Activated gamma-delta T cell treated with anti-CD3 and anti-CD28 coated beads, Interleukin-2, amount 50 U/mL, for 16 hours (primary cell): ENCODE measurements at places on chromosomes 3 and 15.
A peak's percentile ranks its signal among the peaks of the same experiment; 100 is the strongest.

- DNase-seq, result no peak
These were observed 114.7 kb upstream of the GAP43 start for GRCh38 chr3:115508562-115508961.

DNA sequence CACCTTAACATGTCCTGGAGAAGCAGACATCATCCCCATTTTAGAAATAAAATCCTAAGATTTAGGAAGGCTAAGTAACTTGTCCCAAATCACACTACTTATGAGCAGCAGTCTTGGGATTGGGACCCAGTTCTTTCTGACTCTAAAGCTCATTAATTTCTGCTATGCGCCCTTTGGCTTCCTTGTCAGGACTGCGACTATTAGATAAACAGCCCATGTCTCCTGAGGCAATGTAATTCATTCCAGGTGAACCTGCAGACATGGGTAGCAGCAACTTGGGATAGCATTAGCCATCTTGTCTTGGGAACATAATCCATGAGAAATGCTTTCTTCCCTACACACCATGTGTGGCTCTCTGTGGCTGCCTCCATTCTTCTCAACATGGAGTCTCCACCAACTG, 32.3 kb upstream of the FBN1 start:
- no peak for DNase-seq

DNA sequence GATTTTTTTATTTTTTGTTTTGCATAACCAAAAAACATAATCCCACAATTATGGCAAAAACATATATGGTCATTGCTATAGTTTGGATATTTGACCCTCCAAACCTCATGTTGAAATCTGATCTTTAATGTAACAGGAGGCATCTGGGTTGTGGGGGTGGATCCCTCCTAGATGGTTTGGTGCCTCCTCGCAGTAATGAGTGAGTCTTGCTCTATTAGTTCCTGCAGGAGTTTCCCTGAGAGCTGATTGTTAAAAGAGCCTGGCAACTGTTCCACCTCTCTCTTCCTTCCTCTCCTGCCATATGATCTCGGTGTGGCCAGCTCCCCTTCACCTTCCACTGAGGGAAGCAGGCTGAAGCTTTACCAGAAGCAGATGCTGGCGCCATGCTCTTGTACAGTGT, 33.2 kb upstream of the TRIM59 start:
- DNase-seq, result no peak

DNA sequence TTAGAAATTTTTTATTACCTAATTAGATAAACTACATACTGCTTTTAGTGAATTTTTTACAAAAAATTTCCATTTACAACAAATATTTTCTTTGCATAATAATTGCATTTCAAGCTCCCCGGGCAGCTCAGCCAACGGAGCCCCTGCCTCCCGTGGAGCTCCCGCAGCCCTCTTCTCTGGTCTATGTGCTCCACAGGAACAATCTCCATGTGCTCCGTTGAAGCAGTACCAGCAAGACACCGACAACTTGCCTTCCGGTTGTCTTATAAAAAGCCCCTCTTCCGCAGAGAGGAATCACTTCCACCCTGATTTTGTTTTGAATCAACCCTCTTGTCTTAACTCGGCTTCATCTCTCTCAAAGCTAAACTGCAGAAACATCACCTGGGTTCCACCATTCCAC, 46.9 kb upstream of the CHD2 start:
- DNase-seq, result no peak

GRCh38 chr3:112351823-112352222, 18.9 kb downstream of the CD200 start:
- DNase-seq, result no peak

DNA sequence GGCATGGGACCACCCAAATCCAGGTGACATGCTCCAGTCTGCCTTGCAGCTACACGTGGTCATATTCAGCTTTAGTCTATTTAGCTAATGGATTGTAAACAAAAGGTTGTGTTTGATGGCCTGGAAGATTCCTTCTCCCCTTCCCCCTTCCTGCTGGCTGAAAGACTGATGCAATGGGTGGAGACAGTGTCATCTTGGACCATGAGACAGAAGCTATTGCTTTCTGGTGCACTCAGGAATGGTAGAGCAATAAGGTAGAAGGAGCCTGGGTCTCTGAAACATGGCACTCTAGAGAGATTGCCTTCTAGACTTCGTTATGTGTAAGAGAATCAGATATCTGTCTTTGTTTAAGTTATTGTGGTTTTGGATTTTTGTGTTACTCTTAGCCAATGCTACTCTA, 25.7 kb upstream of the PTX3 start:
- no peak for DNase-seq

GRCh38 chr3:62375655-62376453, 2.5 kb upstream of the FEZF2 start:
- no peak for DNase-seq

DNA sequence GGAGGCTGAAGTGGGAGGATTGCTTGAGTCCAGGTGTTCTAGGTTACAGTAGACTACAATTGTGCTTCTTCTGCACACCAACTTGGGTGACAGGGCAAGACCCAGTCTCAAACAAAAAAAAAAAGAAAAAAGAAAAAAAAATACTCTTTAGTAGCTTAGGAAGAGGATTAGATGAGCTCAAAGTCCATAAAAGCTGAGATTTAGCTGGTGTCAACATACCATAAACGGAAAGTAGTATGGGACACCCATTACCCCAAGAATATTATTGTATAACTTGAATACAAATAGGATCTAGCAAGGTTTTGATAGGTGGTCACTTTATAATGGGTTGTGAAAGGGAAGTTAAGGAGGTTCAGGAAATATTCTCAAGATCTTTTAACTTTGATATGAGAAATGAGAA, 38.0 kb upstream of the ULK4 start:
- DNase-seq, result no peak

GRCh38 chr15:69493406-69493805, 40.8 kb downstream of the RPLP1 start:
- DNase-seq, result no peak

- no peak for DNase-seq
These were observed 18.0 kb upstream of the DNAJC13 start for GRCh38 chr3:132399054-132399929.

DNA sequence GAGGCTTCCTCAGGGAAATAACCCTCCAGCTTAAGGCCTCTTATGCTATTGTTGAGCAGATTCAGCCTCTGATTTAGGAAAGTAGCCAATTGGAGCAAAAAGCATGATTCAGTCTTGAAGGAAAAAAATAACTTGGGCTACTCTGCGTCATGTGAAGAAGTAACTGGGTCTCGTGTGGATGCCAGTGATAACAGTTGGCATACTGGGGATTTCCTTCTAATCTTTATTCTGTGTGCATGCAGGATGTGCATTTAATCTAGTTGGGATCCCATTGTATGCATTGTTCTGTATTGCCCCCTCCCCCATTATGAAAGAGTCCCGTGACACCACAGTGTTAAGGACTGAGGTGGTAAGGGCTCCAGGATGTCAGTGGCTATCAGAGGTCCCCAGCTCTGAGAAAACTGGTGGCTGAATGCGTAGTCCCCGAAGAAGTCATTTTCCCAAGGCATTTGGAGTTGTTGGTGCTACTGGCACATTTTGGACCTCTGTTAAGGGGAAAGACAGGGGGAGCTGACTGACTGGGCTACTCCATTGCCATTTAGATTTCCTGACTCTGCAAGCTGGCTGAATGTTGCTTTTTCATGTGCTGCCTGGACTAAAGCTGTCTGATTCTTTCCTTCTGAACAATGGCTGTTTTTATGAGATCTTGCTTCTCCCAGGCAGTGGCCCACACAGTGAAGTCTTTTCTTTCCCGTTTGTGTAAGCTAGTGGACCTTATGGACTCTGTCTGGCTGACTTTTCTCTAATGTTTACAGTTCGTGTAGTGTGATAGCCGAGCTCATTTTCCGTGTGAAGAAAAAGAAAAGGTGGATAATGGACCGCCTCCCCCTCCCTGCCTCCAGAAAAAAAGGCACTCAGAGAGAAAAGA, 38.4 kb upstream of the TRAK1 start:
- no peak for DNase-seq

GRCh38 chr3:15314276-15314675, 18.1 kb downstream of the SH3BP5 start:
- no peak for DNase-seq

- DNase-seq, result no peak
These were observed 102.7 kb downstream of the ATP1B3 start for GRCh38 chr3:141979050-141979671.

DNA sequence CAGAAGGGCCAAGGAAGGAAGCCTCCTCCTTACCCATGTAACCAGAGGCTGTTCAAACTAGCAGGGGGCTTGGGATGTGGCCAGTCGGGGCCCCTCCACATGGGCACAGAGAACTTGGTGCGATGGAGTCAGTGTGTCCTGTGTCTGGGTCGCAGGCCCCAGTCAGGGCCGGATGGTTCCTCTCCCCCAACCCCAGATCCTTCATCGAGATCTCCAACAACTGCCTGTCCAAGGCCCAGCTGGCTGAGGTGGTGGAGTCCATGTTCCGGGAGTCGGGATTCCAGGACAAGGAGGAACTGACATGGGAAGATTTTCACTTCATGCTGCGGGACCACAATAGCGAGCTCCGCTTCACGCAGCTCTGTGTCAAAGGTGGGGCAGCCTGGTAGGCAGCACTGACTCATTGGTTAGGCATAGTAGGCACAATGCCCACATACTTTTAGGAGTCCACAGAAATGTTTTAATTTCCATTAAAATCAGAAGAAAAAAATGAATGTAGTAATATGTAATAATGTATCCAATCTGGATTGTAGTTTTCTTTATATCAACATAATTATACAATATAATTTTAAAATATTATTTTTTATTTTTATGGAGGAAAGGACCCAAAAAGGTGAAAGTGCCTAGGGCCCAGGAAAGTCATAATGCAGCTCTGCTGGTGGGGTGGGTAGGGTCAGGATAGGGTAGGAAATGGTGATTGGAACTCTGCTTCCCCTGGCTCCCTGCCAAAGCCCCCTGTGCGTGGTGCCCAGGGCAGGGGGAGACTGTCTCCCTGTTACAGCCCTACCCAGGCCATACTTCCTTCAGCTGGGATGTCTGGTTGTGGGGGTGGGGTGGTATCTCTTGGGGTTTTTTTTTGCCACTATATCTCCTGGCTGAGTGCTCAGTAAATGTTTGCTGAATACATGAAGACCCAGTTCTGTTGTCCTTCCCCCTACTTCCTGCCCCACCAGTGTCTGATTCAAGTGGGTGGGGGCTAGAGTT, 18.6 kb downstream of the DUOX1 start:
- no peak for DNase-seq

GRCh38 chr3:13540297-13540995, 8.5 kb upstream of the FBLN2 start:
- DNase-seq, result no peak

DNA sequence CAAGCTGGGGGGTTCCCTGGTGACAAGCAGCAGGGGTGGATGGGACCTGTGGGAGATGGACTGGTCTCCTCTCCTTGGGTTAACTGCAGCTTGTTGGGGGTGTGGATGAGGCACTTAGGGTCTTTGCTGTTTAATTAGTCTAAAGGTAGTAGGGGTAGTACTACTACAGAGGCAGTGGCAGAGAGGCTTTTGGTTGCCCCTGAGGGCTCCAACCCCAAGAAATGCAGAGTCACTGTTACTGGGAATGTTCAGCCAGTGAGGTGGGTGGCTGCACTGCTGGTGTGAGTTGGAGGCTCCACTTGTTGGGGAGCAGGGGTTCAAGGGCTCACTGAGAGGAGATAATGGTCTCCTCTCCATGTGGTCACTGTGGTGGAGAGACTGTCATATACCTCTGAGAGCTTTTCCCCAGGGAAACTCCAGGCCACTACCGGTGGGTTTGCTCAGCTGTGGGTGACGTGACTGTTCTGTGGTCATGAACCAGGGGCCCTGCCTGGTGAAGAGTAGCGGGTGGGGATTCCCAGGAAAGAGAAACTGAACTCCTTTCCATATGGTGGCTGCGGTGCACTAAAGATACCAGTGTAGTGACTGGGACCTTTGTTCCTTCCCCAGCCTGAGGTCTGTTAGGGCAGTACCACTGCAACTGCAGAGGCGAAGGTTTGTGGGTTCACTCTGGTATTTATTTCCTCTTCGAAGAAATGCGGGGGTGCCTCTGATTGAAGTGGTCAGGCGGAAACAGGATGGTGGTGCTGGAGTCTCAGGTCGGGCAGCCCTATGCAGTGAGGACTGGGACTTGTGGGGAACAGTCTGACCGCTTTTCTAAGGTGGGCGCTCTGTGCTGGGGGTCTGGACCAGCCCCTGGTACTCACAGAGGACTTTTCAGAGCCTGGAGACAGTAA, 68.9 kb upstream of the TNFSF10 start:
- peak; percentile 65 for DNase-seq

DNA sequence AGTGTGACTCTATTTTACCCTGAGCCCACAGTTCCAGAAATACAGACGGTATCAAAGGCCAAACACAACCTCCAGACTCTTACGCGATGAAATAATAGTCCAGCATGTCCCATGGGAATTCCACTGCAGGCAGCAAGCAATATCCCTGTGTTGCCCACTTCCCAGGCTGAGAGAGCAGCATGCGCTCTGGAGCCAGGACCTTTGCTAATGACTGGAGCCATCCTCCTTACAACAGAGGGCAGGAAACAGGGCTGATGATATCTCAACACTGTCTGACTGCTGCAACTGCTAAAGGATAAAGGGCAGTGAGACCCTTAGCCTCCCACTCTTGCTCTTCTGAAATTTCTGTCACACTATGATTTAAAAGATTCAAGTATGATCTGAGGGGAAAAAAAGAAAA, 34.8 kb downstream of the MCF2L2 start:
- DNase-seq, result no peak

GRCh38 chr3:193928354-193929209, 207.4 kb upstream of the HES1 start:
- DNase-seq, result no peak

DNA sequence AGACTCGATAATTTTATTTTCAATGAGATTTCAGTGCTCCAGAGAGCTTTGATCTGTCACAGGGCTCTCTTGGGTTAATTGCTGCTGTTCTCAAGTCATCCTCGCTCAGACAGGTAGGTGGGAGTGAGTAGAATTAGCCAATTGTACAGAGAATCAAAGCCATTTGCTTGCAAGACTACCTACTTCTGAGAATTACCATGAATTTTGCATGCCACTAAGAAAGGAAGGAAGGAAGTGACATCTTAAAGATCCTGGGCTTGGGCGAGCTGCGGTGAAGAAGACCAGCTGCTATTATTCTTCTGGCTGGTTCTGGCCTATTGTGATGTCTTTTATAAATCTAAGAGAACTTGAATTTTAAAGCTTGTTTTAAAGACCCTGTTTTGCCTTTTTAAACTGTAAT, 154.1 kb upstream of the LPP start:
- DNase-seq, result no peak

DNA sequence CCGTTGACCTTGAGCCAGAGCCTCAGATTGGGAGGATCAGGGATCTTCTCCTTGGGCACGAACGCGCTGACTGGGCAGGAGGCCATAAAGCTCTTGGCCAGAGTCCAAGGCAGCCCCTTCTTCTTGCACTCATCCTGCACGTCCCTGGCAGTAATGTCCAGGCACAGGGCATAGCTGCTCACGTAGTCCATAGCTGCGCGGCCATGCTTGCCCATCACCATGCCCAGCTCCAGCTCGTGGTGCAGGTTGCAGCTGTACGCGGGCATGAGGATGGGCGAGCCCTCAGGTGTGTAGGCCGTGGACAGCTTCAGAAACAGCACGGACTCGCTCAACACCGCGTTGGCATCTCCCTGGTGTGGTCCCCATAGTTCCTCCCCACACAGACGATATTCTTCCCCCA, 17.9 kb upstream of the RPLP1 start:
- no peak for DNase-seq
